ENCODE measurements at places on chromosomes 4 and X.
A peak's percentile ranks its signal among the peaks of the same experiment; 100 is the strongest.

DNA sequence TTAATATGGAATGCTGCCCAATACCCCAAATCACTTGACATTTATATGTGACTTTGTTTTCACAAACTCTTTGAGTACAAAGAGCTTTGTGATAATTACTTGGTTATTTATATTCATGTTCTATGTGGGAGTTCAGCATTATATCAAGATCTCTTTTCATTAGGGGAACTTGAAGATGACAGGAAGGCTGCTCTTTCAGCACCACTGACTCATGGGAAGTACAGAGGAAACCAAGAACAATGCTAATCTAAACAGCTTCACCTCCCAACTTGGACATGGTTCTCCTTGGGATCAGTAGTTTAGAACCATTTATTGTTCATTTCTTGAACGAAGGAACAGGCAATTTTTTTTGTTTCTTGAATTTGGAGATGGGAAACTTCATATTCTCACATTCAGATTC is 184.0 kb upstream of the AFF2 start:
- no peak for ATAC-seq

- ATAC-seq, result no peak
Measured at GRCh38 chrX:18146954-18147353, 73.7 kb downstream of the BEND2 start.

GRCh38 chr4:22488106-22488505 is 27.8 kb downstream of the ADGRA3 start:
- no peak for ATAC-seq

- ATAC-seq, result peak; percentile 63
Measured at GRCh38 chr4:152936446-152937335, 568 bp downstream of the FHDC1 start.

DNA sequence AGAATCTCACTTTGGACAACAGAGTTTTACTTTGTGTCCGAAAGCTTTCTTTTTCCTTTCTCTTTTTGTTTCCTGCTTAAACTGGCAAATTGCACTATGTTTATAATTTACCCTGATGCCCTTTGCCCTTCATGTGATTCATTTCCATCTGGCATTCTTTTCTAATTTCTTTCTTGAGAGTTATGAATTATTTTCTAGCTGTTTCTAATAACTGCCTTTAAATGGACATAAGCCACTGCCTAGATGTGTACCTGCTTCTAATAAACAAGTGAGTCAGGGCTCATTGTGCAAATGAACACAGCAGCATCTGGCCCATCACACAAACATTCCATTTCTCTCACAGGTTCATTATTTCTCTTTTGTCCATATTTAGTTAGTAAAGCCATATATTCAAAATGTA is 242.3 kb upstream of the GPRIN3 start:
- ATAC-seq, result no peak

GRCh38 chrX:22159071-22159470 is 113.6 kb upstream of the CBLL2 start:
- ATAC-seq, result peak; percentile 59

- ATAC-seq, result no peak
Measured at GRCh38 chrX:136025091-136025490, 39.9 kb downstream of the SLC9A6 start.

Measured in SK-N-SH treated with all-trans-retinoic acid at 6 μM for 48 hours (cell line).